ENCODE measurements at places on chromosomes 2 and 18. TPM values are rescaled to one million over a fixed set of nuclear protein-coding genes. Genes with fewer than 3 reads are reported as not detected.
A peak's percentile ranks its signal among the peaks of the same experiment; 100 is the strongest.

DNA sequence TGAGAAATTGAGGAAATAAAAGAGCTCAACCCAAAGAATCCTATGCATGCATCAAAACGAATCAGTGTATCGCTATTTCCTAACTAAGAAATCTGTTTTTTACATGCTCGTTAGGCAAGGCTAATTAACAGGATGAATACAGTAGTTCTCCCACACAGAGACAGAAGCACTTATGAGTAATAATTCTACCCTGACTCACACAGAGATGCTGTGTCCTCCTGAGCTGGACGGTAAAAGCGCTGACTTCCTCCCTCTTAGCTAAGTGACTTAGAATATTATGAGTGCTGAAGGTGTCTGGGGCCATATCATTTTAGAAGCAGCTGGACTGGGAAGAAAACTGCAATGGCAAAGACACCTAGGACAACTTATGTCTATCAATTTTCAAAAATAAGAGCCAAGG, 18.5 kb downstream of the PLEKHM3 start:
- DNase-seq = no peak
- H3K27me3 ChIP-seq = no peaks in the 10 kb centered on the region
- no peak overlapping the region for H3K27ac ChIP-seq
- H3K4me3 ChIP-seq = no peak overlapping the region
- H3K36me3 ChIP-seq = no peaks in the 10 kb centered on the region

DNA sequence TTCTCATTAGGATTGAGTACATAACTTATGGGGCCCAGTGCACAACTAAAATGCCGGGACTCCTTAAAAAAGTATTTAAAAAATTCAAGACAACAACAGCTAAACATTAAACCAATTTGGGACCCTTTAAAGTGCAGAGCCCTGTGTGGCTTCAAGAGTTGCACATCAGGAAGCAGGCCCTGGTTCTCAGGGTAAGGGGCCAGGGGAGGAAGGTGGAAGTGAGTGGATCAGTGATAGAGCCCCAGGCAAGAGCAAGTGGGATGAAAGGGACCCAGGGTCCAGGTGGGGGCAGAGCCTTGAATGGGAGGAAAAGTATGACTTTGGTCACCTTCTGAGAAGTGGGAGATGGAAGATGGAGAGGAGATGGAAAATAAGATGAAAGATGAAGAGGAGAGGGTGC, 2.3 kb upstream of the FHOD3 start:
- no peaks in the 10 kb centered on the region for H3K36me3 ChIP-seq
- no peak overlapping the region for H3K27ac ChIP-seq
- H3K27me3 ChIP-seq = peaks cover 16% of the 10 kb centered on the region
- no peak for DNase-seq

GRCh38 chr18:53952700-53953099, 271.8 kb downstream of the MBD2 start:
- no peak overlapping the region for H3K4me3 ChIP-seq
- H3K4me1 ChIP-seq = no peaks in the 10 kb centered on the region
- DNase-seq = no peak
- no peak overlapping the region for H3K27ac ChIP-seq

DNA sequence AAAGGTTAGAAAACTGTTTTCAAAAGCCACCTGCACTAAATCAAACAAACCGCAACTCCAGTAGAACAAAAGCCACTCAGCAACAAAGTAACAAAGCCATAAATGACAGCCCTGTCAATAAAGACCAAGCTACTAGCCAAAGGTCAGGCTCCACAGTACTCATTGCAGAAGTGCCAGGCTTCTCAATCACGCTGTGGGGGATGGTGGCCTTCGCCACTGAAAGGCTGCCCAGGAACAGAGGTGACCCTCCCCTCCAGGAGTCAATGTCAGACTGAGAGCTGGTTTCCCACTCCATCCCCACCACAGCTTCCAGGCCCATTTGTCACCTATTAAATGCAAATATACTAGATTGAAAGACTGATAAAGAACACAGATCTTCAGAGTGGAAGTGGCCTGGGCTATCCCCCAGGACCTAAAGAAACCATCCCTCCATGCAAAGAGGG, 5.9 kb downstream of the ATP8B1 start:
- H3K4me1 ChIP-seq = peaks cover 64% of the 10 kb centered on the region
- no peak overlapping the region for H3K27ac ChIP-seq

DNA sequence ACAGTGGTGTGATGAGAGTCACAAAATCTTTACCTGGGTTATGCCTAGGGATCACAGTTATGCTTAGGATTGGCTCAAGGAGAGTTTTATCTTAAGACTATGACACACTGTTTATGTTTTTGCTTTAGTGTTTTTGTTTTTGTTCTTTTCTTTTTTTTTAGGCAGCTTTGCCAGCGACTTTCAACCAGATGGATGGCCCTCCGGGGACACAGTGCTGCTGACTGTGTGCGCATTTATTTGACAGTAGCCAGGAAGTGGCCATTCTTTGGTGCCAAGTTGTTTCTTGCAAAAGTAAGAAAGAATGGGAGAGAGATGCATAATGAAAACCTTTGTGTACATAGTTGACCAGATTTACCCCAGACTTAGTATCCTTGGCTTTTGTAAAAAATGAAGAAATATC, 15.1 kb upstream of the DYNC2LI1 start:
- no peaks in the 10 kb centered on the region for H3K4me1 ChIP-seq
- no peak overlapping the region for H3K27ac ChIP-seq
- H3K27me3 ChIP-seq = no peaks in the 10 kb centered on the region
- DNase-seq = no peak

- H3K4me1 ChIP-seq = no peaks in the 10 kb centered on the region
- H3K27ac ChIP-seq = no peak overlapping the region
- no peak for DNase-seq
- H3K27me3 ChIP-seq = no peaks in the 10 kb centered on the region
- H3K4me3 ChIP-seq = no peak overlapping the region
Observed at GRCh38 chr2:177010861-177011260, 201.7 kb upstream of the HNRNPA3 start.

DNA sequence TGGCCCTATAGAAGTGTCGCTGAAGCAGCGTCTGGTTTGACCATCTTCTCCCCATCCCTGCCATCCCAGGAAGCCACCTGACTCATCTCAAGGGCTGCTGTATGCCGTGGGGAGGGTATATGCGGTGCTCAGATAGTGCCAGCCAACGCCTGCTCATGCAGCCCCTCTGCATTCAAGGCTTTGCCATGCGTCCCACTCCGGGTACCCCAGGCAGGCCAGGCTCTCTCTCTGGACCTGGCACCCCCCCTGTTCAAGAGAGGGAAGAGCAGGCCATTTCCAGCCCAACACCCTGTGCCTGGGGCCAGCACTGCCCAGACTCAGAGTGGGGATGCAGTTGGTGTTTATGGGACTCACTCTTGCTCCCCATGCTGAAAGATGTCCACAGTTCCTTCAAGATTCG, 130.0 kb downstream of the GLI2 start:
- no peak overlapping the region for H3K4me3 ChIP-seq
- no peaks in the 10 kb centered on the region for H3K36me3 ChIP-seq
- DNase-seq = no peak
- H3K4me1 ChIP-seq = no peaks in the 10 kb centered on the region
- no peak overlapping the region for H3K27ac ChIP-seq
- no peaks in the 10 kb centered on the region for H3K27me3 ChIP-seq

DNA sequence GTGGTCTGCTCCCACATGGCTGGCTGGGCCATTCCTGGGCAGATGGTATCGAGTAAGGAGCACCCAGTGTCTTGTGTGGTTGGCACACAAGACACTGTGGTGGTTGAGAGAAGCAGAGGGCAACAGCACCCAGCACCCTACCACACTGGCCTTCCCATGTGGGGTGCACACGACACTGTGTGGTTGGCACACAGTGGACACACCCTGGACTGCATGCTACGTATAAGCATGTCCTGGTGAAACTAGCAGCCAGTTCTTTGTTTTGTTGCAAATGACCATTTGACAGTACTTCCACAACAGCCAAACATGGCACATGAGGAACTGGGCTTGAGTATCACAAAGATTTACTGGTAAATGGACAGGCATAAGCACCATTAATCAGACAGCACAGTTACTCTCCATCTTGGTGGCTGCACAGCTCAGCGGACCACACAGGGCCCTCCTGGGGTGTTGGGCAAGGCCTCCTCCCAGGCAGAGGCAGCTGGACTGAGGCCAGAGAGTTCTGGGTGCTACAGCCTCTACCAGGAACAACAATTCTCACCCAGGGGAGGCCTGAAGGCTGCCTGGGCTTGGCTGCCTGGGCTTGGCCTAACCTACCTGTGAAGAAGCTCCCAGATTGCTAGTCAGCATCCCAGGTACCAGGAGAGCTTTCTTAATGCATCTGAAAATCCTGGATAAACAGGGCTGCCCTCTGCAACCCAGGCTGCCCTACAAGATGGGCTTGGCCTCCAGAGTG, 59.3 kb upstream of the ALPP start:
- DNase-seq = peak; percentile 21
- H3K36me3 ChIP-seq = no peaks in the 10 kb centered on the region
- H3K27me3 ChIP-seq = no peaks in the 10 kb centered on the region
- no peak overlapping the region for H3K27ac ChIP-seq
- H3K4me3 ChIP-seq = no peak overlapping the region

GRCh38 chr18:5144629-5145028, 52.4 kb downstream of the AKAIN1 start:
- DNase-seq = no peak
- H3K4me3 ChIP-seq = no peak overlapping the region
- H3K27me3 ChIP-seq = no peaks in the 10 kb centered on the region
- no peaks in the 10 kb centered on the region for H3K4me1 ChIP-seq
- no peaks in the 10 kb centered on the region for H3K36me3 ChIP-seq

DNA sequence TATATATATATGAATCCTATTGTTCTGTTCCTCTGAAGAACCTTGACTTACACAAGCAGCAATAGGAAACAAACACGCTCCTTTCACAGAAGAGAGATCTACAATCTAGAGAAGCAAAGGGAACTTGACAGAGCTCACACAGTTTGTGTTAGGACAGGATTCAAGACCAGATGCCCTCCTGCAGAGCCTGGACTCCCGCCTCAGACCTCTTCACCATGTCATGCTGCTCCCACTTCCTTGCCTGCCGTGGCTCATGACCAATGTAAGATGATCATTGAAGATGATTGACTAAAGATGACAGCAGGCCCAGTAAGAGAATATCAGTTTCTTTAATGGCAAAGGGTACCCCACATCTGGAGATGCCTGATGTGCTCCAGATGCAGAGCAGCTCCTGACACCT, 111.2 kb upstream of the AGAP1 start:
- no peaks in the 10 kb centered on the region for H3K27me3 ChIP-seq
- no peaks in the 10 kb centered on the region for H3K36me3 ChIP-seq
- no peak overlapping the region for H3K4me3 ChIP-seq
- DNase-seq = no peak
- no peaks in the 10 kb centered on the region for H3K4me1 ChIP-seq

GRCh38 chr2:233049194-233049761, 10.9 kb upstream of the INPP5D start:
- no peak overlapping the region for H3K4me3 ChIP-seq
- no peak overlapping the region for H3K27ac ChIP-seq
- no peaks in the 10 kb centered on the region for H3K27me3 ChIP-seq
- peaks cover 5% of the 10 kb centered on the region for H3K4me1 ChIP-seq

DNA sequence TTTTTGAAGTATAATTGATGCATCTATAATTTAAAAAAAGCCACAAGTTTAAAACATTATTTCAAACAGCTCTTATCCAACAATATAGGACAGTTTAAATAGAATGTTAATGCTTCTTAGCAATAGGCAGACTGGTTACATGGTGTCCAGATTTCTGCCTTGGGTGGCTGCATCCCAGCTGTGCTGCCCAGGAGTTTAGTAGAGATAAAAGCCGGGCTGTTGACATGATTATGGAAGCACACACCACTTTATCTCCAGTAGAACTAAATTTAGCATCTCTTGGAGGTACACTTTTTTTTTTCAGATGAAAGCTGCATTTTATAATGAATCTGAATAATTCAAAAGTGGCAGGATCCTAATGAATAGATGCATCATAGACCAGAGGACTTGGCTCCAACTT, 309.7 kb downstream of the PLCL1 start:
- H3K4me1 ChIP-seq = no peaks in the 10 kb centered on the region
- H3K36me3 ChIP-seq = no peaks in the 10 kb centered on the region
- no peak overlapping the region for H3K27ac ChIP-seq
- no peak overlapping the region for H3K4me3 ChIP-seq
- H3K27me3 ChIP-seq = no peaks in the 10 kb centered on the region

DNA sequence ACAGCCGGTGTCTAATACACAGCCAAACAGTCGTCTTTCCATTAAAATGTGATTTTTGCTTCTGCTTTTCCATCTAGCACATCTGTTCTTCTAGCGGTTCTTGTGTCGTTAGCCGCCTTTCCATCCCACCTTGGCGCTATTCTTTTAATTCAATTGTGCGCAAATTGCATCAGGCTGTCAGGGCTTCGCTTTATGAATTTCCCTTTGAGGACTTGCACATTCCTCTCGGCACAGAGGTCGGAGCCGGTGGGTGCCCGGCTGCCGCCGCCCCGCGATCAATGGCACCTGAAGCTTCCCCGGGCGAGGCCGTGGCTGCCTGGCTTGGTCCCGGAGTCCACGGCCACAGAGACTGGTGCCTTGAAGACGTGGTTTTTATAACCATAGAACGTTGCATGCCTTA, 33.9 kb upstream of the TSPYL6 start:
- H3K27ac ChIP-seq = no peak overlapping the region
- no peak for DNase-seq
- no peak overlapping the region for H3K4me3 ChIP-seq

IL36G gene
- total RNA-seq = not detected

GPR45 gene
- total RNA-seq = not detected

ITM2C gene
- total RNA-seq = 21.7 TPM
